ENCODE measurements at places on chromosomes 13 and 19. TPM values are rescaled to one million over a fixed set of nuclear protein-coding genes. Genes with fewer than 3 reads are reported as not detected.

- H3K4me1 ChIP-seq, result peaks cover 45% of the 10 kb centered on the region
- no peaks in the 10 kb centered on the region for H3K36me3 ChIP-seq
- H3K27me3 ChIP-seq, result no peaks in the 10 kb centered on the region
- no peak overlapping the region for H3K27ac ChIP-seq
- no peak overlapping the region for H3K4me3 ChIP-seq
Observed at GRCh38 chr19:8705742-8706141, 7.1 kb upstream of the ACTL9 start.

DNA sequence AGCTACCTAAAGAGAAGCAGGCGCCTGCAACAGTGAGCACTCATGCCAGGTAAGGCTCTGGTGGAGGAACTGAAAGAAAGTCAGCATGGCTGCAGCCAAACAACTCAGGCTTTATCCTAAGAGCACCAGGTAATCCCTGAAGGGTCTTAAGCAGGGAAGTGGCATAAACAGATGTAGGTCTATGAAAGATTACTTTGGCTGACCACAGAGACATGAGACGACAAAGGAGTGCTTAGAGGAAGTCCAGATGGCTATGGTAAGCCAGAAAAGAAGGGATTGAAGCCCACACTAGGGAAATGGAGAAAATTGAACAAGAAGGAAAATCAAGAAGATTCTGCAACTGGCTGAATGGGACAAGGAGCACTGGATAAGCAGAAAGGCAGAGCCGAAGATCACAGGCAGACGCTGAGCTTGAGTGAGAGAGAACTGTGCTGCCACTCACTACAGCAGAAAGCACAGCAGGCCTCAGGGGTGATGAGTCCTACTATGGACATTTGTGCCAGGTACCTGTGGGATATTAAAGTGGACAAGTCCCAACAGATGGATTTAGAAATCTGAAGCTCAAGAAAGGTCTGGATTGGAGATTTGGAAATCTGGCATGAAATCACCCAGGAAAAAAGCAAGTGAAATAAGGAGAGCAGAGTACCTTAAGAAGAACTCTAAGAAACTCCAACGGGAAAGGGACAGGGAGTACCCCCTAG, 4.2 kb downstream of the RCBTB1 start:
- no peak for DNase-seq
- peaks cover 15% of the 10 kb centered on the region for H3K36me3 ChIP-seq
- no peak overlapping the region for H3K27ac ChIP-seq
- peaks cover 10% of the 10 kb centered on the region for H3K4me1 ChIP-seq

The FAM216B gene
- total RNA-seq, result not detected

GRCh38 chr19:11169896-11170678, 14.5 kb upstream of the SPC24 start:
- no peak overlapping the region for H3K4me3 ChIP-seq
- no peak for DNase-seq
- H3K27me3 ChIP-seq, result no peaks in the 10 kb centered on the region
- H3K27ac ChIP-seq, result no peak overlapping the region
- no peaks in the 10 kb centered on the region for H3K4me1 ChIP-seq

The ZNF763 gene
- 2.9 TPM for total RNA-seq

DNA sequence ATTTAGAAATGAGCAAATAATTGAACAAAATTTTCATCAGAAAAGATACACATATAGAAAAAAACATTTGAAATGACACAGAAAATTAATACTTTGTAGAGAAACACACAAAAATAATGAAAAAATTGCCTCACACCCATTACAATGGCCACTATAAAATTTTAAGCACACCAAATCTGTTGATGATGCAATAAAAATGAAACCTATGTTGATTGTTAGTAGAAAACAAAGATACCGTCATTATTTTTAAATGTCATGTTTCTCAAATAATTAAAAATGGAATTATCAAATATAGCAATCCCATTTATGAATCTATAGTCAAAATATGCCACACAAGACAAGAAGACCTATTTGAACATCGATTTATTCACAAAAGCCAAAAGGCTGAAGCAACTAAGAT, 90.5 kb downstream of the ZNF708 start:
- H3K36me3 ChIP-seq, result peaks cover 4% of the 10 kb centered on the region
- no peak overlapping the region for H3K27ac ChIP-seq
- H3K4me1 ChIP-seq, result no peaks in the 10 kb centered on the region
- H3K27me3 ChIP-seq, result no peaks in the 10 kb centered on the region
- no peak overlapping the region for H3K4me3 ChIP-seq

The ENOX1 gene
- total RNA-seq, result 0.14 TPM

- no peak for DNase-seq
- H3K36me3 ChIP-seq, result no peaks in the 10 kb centered on the region
- H3K27ac ChIP-seq, result no peak overlapping the region
- H3K4me3 ChIP-seq, result no peak overlapping the region
- H3K4me1 ChIP-seq, result no peaks in the 10 kb centered on the region
- no peaks in the 10 kb centered on the region for H3K27me3 ChIP-seq
Observed at GRCh38 chr13:22432690-22433089, 748.1 kb upstream of the SGCG start.

DNA sequence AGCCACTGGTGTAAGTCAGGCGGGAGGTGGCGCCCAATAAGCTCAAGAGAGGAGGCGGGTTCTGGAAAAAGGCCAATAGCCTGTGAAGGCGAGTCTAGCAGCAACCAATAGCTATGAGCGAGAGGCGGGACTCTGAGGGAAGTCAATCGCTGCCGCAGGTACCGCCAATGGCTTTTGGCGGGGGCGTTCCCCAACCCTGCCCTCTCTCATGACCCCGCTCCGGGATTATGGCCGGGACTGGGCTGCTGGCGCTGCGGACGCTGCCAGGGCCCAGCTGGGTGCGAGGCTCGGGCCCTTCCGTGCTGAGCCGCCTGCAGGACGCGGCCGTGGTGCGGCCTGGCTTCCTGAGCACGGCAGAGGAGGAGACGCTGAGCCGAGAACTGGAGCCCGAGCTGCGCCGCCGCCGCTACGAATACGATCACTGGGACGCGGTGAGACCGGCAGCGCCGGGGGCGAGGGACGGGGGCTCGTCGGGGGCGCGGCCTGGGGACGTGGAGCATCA, at the start of gene ALKBH7:
TSS of gene ALKBH7 (plus strand) at position 201 of the 502 bp plus-strand sequence. CDS start at position 228, 27 bp downstream.
- H3K27me3 ChIP-seq, result no peaks in the 10 kb centered on the region
- peaks cover 4% of the 10 kb centered on the region for H3K36me3 ChIP-seq
- H3K4me1 ChIP-seq, result peaks cover 17% of the 10 kb centered on the region
- H3K27ac ChIP-seq, result peak within 1 kb of the TSS; percentile 65

The CEBPA gene
- 1.3 TPM for total RNA-seq

DNA sequence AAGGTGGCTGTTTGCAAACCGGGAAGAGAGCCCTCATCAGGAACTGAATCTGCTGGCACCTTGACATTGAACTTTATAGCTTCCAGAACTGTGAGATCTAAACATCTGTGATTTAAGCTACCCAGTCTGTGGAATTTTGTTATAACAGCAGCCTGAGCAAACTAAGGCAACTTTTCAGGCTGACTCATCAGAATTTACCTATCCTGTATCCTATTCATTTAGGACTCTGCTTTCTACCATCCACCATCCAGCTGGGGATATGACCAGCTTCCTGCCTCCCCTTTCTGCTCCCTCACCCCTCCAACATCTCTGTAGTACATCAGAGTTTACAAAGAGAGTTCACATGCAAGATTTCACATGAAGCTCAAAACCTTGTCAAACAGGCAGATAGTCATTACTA, 11.1 kb upstream of the CNMD start:
- no peak overlapping the region for H3K27ac ChIP-seq
- no peaks in the 10 kb centered on the region for H3K36me3 ChIP-seq
- H3K4me3 ChIP-seq, result no peak overlapping the region
- DNase-seq, result no peak
- H3K4me1 ChIP-seq, result no peaks in the 10 kb centered on the region
- H3K27me3 ChIP-seq, result peaks cover 20% of the 10 kb centered on the region

DNA sequence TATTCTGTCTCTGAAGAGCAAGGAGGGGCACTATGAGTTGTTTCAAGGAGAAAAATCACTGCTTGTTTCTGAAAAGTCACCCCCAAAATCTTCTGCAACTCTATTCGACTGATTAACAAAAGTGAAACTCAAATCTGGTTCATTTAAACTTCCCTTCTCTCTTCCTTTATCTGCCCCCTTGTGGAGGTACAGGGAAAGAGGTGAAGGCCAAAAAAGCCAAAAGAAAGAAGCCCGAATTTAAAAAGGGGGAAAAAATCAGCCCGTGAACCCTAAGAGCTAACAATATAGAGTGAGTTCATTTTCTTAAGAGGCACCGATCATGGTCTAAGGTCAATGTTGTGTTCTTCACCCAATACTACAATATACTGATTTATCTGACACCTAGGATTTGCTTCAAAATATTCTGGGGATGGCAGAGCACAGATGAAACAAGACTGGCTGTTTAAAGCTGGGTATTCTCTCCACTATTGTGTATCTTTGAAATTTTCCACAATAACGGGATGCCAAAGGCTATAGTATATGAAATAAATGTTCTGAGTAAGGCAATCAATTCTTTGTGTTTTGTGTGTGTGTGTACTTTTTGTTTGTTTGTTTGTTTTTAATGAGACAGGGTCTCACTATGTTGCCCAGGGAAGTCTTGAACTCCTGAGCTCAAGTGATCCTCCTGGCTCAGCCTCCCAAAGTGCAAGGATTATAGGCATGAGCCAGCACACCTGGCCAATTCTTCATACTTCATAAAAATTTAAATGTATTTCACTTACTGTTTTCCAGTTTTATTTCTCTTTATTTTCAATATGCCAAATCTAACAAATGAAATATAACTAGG, 55.0 kb upstream of the EEF1AKMT1 start:
- peak; percentile 63 for DNase-seq
- no peaks in the 10 kb centered on the region for H3K27me3 ChIP-seq
- H3K36me3 ChIP-seq, result peaks cover 10% of the 10 kb centered on the region
- H3K4me3 ChIP-seq, result no peak overlapping the region
- no peak overlapping the region for H3K27ac ChIP-seq

DNA sequence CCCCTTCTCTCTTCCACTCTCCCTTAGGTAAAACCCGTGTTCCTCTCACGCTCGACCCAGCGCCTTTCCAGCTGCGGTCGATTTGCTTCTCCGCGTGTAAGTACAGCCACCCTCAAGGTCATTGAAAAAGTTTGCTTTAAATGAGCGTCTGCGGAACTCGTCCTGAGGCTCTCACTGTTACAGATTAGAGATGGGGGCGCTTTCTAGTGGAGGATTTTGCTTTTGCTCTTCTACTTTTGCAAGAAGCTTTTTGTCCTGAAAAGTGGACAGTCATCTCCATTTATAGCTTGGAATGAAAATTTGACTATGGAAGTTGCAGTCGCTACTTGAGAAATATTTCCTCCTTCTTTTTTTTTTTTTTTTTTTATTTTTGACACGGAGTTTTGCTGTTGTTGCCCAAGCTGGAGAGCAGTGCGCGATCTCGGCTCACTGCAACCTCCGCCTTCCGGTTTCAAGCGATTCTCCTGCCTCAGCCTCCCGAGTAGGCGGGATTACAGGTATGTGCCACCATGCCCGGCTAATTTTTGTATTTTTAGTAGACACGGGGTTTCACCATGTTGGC, 595 bp upstream of the RAB20 start:
- H3K4me3 ChIP-seq, result peak overlapping the region; percentile 88
- H3K36me3 ChIP-seq, result no peaks in the 10 kb centered on the region
- peaks cover 7% of the 10 kb centered on the region for H3K4me1 ChIP-seq
- H3K27ac ChIP-seq, result no peak overlapping the region
- H3K27me3 ChIP-seq, result peaks cover 40% of the 10 kb centered on the region

DNA sequence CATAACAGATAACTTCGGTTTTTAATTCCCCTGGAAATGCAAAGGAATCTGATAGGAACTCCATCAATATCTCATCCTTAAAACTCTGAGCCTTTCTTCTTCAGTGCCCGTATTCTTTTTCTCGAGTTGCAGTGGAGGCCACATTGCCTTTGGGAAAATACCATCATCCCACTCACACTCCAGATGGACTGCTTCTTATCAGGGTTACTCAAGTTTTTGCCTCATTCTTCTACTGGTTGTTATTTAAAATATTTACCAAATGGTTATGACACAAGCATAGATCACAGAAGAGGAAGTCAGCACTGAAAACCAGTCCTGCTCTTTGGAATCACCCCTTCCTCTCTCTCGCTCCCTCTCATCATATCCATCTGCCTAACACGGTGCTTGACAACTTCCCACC, 1020.5 kb upstream of the SLC10A2 start:
- no peaks in the 10 kb centered on the region for H3K4me1 ChIP-seq
- H3K36me3 ChIP-seq, result peaks cover 14% of the 10 kb centered on the region
- H3K27me3 ChIP-seq, result no peaks in the 10 kb centered on the region
- DNase-seq, result no peak

The MEDAG gene
- not detected for total RNA-seq

The COX7A1 gene
- total RNA-seq, result not detected

The GFY gene
- total RNA-seq, result not detected

- H3K27me3 ChIP-seq, result no peaks in the 10 kb centered on the region
- peaks cover 9% of the 10 kb centered on the region for H3K36me3 ChIP-seq
- H3K4me3 ChIP-seq, result no peak overlapping the region
- H3K4me1 ChIP-seq, result peaks cover 6% of the 10 kb centered on the region
- DNase-seq, result peak; percentile 56
- H3K27ac ChIP-seq, result no peak overlapping the region
Observed at GRCh38 chr19:10260141-10260584, 8.1 kb downstream of the MRPL4 start.

The NLRP5 gene
- not detected for total RNA-seq

- no peak overlapping the region for H3K4me3 ChIP-seq
- H3K27me3 ChIP-seq, result peaks cover 10% of the 10 kb centered on the region
- DNase-seq, result no peak
- no peaks in the 10 kb centered on the region for H3K36me3 ChIP-seq
Observed at GRCh38 chr13:73284081-73284874, 225.5 kb downstream of the KLF5 start.

GRCh38 chr13:93889430-93889951, 590.0 kb downstream of the DCT start:
- no peaks in the 10 kb centered on the region for H3K4me1 ChIP-seq
- H3K27ac ChIP-seq, result no peak overlapping the region
- H3K27me3 ChIP-seq, result no peaks in the 10 kb centered on the region
- no peak for DNase-seq

- no peaks in the 10 kb centered on the region for H3K27me3 ChIP-seq
- no peak for DNase-seq
- H3K27ac ChIP-seq, result no peak overlapping the region
- H3K4me1 ChIP-seq, result peaks cover 66% of the 10 kb centered on the region
Observed at GRCh38 chr13:32592082-32592481, 5.8 kb downstream of the PDS5B start.

GRCh38 chr19:44566984-44567383, 37.5 kb upstream of the CEACAM20 start:
- no peaks in the 10 kb centered on the region for H3K4me1 ChIP-seq
- no peaks in the 10 kb centered on the region for H3K36me3 ChIP-seq
- peaks cover 28% of the 10 kb centered on the region for H3K27me3 ChIP-seq
- H3K27ac ChIP-seq, result no peak overlapping the region

Measured in natural killer cell treated with Interleukin-12 subunit alpha and Interleukin-12 subunit beta and Interleukin-15 and Interleukin-18, amount 100 ng/mL, for 72 hours (primary cell).